Stimulated activated CD8-positive, alpha-beta memory T cell treated with anti-CD3 and anti-CD28 coated beads, Interleukin-15, amount 100 ng/mL, for 48 hours (primary cell): ENCODE measurements at places on chromosomes 13 and 19.

DNA sequence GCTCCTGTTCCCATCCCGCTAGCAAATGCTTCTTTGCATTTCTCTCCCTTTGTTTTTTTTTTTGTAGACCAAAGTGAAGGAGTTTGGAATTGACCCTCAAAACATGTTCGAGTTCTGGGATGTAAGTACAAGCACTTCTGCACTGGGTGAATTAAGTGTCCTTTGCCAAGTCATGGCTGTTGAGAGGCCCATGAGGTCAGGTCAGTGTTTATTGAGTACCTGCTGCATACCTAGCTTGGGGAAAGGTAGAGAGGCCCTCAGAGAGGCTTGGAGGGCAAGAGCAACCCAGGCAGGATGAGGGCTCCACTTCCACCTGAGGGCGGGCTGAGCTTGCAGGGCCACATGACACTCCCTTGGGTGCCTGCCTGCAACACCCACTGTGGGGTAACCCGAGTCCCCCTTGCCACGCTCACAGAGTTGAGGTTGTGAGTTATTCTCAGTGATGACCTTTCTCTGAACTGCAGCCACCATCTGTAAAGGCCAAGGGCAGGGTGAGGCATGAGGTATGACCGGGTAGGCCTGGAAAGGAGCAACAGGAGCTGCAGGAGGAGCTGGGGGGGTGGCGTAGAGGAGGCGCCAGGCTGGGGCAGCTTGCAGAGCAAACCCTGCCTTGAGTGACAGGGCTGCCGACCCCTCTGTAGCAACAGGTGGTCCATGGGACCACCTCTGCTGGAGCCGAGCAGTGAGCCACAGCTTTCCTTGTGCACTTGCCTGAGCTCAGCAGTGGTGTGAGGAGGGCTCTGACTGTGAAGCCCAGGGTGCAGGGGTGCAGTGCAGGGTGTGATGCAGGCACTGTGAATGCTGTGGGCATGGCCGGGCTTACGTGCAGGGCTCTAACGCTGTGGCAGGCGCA, 16.6 kb downstream of the GPI start:
- no peak for DNase-seq

- no peak for DNase-seq
Observed at GRCh38 chr13:111460548-111461444, 140.4 kb downstream of the TEX29 start.

DNA sequence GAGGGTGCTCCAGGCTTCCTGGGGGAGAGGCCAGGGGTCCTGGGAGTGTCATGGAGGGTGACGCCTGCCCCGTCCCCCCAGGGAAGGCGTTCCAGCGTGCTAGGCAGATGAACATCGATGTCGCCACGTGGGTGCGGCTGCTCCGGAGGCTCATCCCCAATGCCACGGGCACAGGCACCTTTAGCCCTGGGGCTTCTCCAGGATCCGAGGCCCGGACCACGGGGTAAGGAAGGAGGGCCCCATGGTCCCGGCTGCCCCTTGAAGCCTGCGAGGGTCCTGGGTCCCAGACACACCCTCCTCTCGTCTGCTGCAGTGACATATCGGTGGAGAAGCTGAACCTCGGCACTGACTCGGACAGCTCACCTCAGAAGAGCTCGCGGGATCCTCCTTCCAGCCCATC, 11.4 kb downstream of the PTGER1 start:
- no peak for DNase-seq

- DNase-seq, result no peak
Observed at GRCh38 chr19:7959211-7959610, 15.7 kb upstream of the TIMM44 start.

DNA sequence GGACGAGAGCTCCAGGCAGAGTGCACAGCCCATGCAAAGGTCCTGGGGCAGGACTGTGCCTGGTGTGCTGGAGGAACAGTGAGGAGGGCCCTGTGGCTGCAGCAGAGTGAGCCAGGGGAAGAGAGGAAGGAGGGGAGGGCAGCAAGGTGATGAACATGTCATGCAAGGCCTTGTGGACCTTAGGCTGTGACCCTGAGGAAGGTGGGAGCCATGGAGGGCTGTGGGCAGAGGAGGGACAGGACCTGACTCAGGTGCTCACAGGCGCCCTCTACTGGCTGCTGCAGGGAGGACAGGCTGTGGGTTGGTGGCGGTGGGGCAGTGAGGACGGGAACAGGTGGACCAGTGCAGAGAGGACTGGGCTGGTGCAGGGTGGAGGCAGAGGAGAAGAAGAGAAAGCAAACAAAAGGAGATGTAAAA, 170.3 kb downstream of the PTPRS start:
- DNase-seq, result peak; percentile 39

- no peak for DNase-seq
Observed at GRCh38 chr13:25225970-25226369, 53.9 kb upstream of the AMER2 start.

- no peak for DNase-seq
Observed at GRCh38 chr13:88670509-88670908, 999.3 kb downstream of the SLITRK5 start.

- no peak for DNase-seq
Observed at GRCh38 chr19:52716522-52716921, 18.3 kb downstream of the ZNF611 start.

DNA sequence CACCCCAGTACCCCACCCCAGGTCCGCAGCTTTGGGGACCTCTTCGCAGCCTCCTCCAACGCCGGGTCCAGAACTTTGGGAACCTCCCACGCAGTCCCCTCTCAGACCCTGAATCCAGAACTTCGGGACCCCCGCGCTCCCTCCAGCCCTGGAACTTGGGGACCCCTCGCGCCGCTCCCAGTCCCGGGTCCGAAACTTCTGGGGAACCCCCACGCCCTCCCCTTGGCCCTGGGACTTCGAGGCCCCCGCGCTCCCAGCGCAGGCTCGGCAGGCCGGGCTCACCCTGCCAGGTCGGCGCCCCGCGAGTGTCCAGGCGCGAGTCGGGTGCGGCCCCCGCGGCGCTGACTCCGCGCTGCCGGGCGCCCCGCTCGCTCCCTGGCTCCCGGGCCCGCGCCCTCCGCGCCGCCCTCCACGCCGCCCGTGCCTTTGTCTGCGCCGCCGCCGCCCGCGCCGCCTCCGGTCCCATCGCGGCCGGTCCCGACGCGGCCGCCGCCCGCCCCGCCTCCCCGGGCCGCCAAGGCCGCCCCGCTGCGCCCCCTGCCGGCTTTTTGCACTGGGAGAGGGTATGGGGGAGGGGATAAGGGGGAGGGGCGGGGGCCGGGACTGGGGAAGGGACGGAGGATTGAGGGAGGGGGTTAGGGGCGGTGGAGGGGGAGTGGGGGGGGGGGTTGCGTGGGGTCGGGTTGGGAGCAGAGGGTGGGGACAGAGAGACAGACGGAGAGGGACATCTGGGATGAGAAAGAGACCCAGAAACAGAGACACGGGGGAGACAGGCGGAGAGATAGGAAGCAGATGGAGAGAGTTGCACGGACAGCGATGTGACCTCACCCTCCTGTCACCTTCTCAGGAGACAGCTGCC, at the start of gene HOMER3:
HOMER3 (minus strand) TSS at position 449 of the 859 bp plus-strand sequence. CDS start 2,235 bp downstream, outside the sequence.
- peak; percentile 45 for DNase-seq

GRCh38 chr13:35984776-35985453, 146.3 kb downstream of the DCLK1 start:
- no peak for DNase-seq
